ENCODE measurements at places on chromosomes 16 and 17. TPM values are rescaled to one million over a fixed set of nuclear protein-coding genes. Genes with fewer than 3 reads are reported as not detected.

The SLC46A1 gene
- total RNA-seq = 15.0 TPM

The PIK3R5 gene
- 0.18 TPM for total RNA-seq

The CHD9NB gene
- total RNA-seq = 1.1 TPM

The G6PC1 gene
- total RNA-seq = not detected

The CBX4 gene
- 42.1 TPM for total RNA-seq

The CSH2 gene
- total RNA-seq = not detected

The GTF3C1 gene
- total RNA-seq = 73.3 TPM

The ATP2C2 gene
- 0.22 TPM for total RNA-seq

The ZFHX3 gene
- 11.8 TPM for total RNA-seq

The NAGLU gene
- total RNA-seq = 48.1 TPM

The CLEC3A gene
- total RNA-seq = not detected

The MYH2 gene
- not detected for total RNA-seq

The BAIAP3 gene
- total RNA-seq = 0.95 TPM

The GRIN2A gene
- total RNA-seq = 0.01 TPM
